ENCODE measurements at places on chromosomes 16 and 17.

DNA sequence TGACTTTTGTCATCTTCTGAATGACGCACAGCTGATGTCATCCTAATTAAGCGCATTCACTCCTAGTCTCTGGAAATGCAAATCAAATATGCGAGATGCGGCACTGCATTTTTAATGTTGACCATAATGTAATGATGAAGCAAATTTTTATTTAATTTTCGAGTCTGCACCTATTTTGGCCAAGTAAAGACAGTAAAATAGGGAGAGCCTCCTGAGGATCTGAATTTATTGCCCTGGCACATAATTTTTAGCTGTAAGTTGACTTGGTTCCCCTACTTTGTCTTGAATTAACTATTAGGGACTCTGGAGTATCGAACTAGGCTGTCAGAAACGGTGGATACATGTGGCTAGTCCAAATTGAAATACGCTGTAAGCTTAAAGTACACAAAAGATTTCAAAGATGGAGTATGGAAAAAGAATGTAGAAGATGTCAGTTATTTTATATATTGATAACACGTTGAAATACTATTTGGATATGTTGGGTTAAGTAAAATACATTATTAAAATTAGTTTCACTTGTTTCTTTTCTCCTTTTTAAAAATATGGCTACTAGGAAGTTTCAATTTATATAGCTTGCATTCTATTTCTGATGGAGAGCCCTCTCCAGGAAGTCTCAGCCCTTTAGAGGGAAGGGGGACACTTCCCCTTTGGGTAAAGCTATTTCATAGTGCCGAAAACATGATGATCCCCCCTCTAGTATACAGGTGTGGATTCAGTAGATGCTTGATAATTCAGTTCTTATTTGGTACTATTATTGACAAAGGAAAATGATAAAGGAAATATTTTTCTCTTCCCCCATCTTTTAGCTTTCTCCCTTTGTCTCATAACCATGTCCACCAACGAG lies 991 bp downstream of the KPNA2 start:
- no peak for DNase-seq

DNA sequence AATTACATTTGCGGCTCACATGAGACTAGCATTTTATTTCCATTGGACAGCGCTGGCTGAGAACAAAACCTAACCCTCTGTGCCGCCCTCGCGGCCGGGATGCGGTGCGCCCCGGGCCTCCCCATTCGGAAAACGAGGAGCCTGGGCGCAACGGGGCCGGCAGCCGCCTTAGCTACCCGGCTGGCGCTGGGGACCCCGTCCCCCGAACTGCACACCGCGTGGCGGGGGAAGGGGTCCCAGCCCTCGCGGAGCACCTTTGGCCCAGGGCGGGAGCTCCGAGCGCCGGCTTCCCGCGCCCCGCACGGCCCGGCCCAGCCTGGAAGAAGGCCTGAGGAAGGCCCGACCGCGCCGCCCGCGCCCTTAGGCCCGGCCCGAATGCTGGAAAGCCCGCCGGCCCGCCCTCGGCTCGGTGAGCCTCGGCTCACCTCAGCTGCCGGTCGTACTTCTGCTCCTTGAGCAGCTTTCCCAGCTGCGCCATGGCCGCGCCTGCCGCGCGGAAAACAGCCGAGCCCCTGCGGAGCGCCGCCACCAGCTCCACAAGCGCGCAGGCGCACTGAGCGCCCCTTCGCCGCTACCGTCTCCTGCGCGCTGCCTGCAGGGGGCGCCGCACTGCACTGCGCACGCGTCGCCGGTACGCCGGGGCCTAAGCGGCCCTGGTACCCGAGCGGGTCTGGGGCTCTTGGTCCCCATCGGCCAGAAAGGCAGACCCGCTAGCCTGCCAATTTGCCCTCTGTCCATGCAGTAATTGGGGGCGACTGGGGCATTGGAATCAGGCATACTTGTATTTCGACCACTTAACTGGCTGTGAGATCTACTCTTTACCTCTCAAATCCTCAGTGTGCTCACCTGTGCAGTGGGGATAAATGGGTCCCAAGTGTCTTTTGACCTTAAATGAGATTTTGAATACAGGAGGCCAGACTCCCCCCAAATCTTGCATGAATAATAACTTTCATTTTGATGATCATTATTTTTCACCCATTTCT lies at the start of gene NAE1:
Gene NAE1, minus strand, starts transcription at position 555 of the 983 bp plus-strand sequence. Its CDS starts 77 bp downstream, at position 478.
- DNase-seq = peak; percentile 68

DNA sequence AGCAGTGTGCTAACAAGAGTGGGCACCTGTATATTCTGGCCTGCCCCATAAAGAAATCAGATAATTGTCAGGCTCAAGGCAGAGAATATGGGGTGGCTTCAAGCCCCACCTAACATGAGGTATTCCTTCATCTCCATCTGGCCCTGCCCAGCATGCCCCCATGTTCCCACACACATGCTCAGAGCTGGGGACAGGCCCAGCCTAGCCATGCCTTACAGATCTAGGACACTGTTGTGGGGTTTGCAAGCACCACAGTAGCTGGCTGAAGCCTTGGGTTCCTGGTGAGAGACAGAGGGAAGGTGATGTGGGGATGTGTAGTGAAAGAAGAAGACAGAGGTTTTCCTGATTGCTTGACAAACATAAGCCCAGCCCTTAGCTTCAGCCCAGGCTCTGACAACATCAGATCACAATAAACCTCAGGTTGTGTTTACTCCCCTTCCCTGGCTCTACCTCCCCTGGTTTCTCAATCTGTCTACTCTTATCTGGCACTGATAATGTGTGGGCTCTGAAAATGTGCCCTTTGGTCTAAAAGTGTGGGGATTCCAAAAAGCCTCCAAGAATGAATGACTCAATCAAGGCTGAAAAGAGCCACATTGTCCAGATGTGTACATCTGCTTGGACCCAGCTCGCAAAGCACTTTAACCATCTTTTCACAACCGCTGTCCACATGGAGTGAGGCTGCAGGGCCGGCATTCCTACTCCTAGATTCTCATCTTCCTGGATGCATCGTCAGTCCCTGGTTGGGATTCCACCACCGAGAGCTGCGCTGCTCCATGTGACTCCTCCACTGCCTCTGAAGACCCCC lies 34.4 kb downstream of the CDRT4 start:
- DNase-seq = no peak

- no peak for DNase-seq
These were observed 39.4 kb upstream of the PHB1 start for GRCh38 chr17:49454050-49454449.

DNA sequence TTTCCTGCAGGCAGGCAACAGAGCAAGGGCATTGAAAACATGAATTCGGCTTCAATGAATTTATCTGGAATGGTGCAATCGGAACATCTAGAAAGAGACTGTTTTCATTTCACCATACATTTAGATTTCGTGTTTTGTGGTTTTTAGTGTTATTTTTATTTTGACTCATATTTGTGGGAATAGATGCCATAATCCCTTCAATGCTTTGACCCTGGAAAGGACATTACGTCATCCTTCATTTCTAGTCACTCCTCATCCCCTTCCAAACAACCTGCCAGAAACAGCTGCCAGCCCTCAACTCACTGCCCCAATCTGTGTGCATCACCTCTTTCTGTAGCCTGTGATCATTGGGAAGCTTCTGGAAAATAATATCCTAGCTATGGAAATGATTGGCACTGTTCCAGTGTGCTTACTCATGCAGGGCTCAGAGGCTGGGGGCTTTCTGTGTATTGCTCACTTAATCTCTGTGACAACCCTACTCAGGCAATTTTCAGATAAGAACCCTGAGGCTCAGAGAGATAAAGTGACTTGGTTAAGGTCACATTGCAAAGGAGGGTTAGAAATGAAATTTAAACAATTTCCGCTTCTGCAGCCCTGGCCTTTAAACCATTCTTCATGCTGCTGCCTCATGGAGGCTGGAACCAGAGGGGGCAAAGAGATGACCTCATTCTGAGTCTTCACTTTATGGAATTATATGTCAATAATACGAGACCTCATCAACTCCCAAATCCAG lies 9.5 kb upstream of the KSR1 start:
- DNase-seq = no peak
